Stimulated activated CD8-positive, alpha-beta memory T cell treated with anti-CD3 and anti-CD28 coated beads, Interleukin-7, amount 100 ng/mL, for 4 hours (primary cell): ENCODE measurements at places on chromosomes 3 and 15.
A peak's percentile ranks its signal among the peaks of the same experiment; 100 is the strongest.

GRCh38 chr3:184740509-184741258, 28.8 kb upstream of the MAGEF1 start:
- DNase-seq = no peak

DNA sequence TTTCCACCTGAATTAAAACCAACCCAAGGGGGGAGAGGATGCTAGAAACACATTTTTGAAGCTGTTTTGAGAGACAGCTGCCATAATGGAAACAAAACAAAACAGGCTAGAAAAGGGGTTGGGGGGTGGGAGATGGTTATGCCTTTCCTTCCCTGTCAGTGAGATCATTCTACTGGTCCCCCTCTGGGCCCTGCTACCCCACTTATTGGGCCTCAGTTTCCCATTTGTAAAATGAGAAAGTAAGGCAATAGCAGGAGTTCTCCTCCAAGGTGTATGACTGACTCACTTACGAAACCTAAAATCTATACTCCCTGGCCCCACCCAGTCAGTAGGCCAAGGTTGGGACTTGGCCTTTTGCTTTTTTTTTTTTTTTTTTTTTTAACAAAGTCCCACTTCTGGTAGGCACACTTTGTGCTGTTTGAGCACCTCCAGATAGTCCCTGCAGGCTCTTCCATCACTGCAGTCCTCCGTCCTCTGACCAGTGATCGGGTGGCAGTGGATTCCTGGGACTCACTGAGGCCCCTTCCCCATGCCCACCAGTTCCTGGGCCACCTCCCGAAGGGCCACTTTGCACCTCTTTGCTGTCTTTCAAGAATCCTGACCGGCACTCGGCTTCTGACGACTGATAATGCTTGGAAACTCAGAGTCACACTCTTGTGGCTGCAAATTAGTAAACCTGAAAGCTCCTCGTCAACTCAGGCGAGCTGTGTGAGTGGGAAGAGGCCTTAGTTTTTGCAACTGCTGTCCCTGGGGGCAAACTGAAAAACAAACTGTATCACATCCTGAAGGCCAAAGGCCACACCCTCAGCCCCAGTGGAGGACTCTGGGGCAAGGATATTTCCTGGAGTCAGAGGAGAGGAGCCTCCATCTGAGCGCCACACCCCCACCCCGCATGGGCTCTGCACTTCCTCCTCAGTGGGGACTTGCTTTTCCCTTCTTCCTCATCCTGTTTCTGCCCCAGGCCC, 6.7 kb upstream of the PSTPIP1 start:
- no peak for DNase-seq

- DNase-seq = no peak
Measured at GRCh38 chr3:189563853-189564563, 67.2 kb upstream of the TP63 start.

- DNase-seq = no peak
Measured at GRCh38 chr3:184078851-184079250, 18.0 kb upstream of the HTR3E start.

- DNase-seq = no peak
Measured at GRCh38 chr3:61946570-61947324, 385.4 kb downstream of the PTPRG start.

DNA sequence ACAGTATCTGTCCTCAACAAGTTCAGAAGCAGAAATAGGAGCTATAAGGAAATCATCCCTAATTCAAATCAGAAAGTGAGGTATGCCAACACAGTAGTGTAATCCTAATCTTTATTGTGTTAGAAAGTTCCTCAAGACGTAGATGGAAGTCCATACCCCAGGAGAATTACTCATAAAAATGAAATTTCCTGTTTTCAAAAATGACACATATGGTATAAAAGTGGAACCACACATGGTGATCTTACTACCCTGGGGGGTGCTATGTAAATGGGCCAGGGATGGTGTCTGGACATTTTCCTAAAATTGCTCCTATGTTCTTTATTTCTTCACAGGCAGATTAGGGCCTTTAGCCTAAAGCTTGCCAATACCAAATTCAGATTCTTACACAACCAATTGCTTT, 204.1 kb downstream of the ARRDC4 start:
- DNase-seq = no peak

DNA sequence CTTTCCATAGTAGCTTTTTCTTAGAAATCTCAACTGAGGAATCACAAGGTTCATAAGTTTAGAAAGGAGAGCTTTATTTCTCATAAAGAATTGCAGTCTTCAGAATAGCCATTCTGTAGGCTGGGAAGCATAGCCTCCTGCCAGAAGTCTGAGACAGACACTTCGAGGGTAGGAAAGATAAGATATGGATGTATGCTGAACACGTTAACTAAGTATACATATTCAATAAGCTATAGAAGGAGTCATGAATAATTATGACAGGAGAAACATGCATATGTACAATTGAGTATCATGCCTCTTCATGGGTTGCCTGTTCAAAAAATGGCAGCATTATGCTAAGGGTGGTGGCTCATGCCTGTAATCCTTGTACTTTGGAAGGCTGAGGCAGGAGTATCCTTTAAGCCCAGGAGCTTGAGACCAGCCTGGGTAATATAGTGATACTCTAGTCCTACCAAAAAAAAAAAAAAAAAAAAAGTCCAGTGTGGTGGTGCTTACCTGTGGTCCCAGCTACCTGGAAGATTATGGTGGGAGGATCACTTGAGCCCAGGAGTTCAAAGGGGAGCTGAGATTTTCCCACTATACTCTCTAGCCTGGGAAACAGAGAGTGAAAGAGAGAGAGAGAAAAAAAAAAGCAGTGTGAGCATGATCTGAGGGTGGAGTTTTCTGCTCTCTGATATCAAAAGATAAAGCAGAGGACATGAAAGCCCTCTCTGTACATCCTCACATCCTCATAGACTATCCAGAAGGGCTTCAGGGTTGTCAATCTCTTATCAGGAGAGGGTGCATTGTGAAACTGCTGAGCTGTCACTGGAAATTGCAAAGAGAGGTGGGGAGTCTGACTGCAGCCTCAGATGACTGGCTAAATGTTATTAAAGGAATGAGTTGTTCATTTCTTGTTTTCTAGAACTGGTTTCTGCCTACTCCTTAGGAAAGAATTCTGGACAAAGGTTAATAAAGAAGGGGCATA, 23.6 kb upstream of the CADPS start:
- DNase-seq = no peak

GRCh38 chr15:73965758-73966113, 26.4 kb downstream of the STOML1 start:
- no peak for DNase-seq

GRCh38 chr15:31305796-31306425, 20.7 kb upstream of the KLF13 start:
- no peak for DNase-seq

- no peak for DNase-seq
Measured at GRCh38 chr3:38650248-38650951, 913 bp upstream of the SCN5A start.

GRCh38 chr15:23518104-23518503, 47.4 kb upstream of the MKRN3 start:
- no peak for DNase-seq

GRCh38 chr3:148513096-148513543, 184.6 kb upstream of the AGTR1 start:
- no peak for DNase-seq

DNA sequence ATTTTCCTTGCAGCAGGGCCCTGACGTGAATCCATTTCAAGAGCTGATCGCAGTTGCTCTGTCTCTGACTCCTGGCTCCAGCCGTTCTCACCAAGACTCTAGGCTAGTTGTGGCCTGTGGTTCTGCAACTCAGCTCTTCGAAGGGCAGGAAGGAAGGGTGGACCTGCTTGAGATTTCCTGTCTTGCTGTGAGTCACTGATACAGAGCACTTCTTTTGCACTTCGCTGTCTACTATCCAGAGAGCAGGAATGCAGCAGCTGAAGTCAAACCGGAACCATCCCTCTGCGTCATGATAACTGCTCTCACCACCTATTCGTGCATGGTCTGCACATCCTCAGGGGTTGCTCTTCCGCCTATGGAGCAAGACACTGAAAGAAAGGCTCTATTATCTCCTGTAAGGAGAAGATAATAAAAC, 59.7 kb downstream of the RAP2B start:
- DNase-seq = peak; percentile 52

- DNase-seq = no peak
Measured at GRCh38 chr15:100931143-100931890, 12.2 kb downstream of the LRRK1 start.

DNA sequence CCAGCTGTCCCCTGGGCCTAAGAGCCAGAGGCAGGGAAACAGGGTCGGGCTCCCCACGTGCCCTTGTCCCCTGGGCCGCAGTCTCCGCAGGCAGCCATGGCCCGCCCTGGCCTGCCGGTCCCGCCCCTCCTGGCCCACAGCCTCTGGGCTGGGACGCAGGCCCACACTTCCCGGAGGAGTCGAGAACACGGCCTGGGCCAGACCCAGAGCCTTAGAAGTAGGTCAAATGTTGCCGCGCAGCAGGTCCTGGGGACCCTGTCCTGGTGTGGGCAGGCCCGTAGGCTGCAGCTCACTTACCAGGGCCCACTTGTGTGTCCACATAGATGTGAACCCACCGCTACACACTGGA, 4.3 kb upstream of the MYL3 start:
- no peak for DNase-seq

- DNase-seq = no peak
Measured at GRCh38 chr15:70451821-70452653, 311.3 kb downstream of the UACA start.

GRCh38 chr15:41967506-41968206, 4.7 kb downstream of the EHD4 start:
- DNase-seq = no peak

GRCh38 chr15:65569728-65570127, 39.5 kb downstream of the HACD3 start:
- no peak for DNase-seq

GRCh38 chr3:128337305-128337704, 129.4 kb downstream of the DNAJB8 start:
- DNase-seq = no peak

GRCh38 chr3:24069045-24069444, 124.0 kb downstream of the NR1D2 start:
- no peak for DNase-seq

GRCh38 chr3:138479438-138479863, 45.0 kb downstream of the ESYT3 start:
- no peak for DNase-seq

- no peak for DNase-seq
Measured at GRCh38 chr15:94125156-94125555, 106.2 kb upstream of the MCTP2 start.

DNA sequence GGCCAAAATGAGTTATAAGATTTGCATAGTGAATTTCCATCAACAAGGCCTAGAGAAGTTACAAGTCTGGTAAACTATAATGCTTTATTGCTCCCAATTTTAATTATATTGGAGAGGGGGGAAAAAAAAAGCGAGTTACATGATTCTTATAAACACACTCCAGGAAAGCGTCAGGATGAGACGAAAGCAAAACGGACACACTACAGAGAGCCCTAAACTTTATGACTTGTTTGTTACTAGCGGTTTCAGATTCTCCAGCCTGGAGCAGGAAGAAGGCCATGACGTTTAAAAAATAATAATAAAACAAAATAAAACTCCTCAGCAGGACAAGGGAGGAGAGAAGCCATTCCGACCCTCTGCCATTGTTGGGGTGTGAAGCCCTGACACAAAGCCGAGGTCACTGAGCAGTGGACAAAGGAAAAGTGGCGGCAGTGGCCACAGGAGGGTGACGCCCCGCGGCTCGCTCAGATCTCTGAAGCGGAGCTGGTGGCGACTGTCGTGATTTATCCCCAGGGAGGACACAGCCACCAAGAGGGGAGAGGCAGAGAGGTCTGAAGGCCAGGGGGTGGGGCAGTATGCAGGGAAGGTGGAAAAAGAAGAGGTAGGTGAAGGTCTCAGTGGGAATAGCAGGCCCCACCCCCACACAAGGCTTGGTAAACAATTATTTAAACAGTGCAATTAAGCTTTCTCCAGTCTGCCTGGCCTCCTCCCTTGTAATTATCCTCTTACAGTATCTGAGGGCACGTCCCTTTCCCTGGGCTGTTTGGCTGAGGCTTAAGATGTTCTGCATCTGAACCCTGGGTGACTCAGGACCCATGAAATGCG, 45.3 kb downstream of the ADAMTS9 start:
- DNase-seq = no peak

GRCh38 chr3:125055913-125056745, at the start of gene HEG1:
TSS of gene HEG1 (minus strand) at chr3:125055997. CDS start at chr3:125055890, 107 bp downstream.
- DNase-seq = peak; percentile 77

DNA sequence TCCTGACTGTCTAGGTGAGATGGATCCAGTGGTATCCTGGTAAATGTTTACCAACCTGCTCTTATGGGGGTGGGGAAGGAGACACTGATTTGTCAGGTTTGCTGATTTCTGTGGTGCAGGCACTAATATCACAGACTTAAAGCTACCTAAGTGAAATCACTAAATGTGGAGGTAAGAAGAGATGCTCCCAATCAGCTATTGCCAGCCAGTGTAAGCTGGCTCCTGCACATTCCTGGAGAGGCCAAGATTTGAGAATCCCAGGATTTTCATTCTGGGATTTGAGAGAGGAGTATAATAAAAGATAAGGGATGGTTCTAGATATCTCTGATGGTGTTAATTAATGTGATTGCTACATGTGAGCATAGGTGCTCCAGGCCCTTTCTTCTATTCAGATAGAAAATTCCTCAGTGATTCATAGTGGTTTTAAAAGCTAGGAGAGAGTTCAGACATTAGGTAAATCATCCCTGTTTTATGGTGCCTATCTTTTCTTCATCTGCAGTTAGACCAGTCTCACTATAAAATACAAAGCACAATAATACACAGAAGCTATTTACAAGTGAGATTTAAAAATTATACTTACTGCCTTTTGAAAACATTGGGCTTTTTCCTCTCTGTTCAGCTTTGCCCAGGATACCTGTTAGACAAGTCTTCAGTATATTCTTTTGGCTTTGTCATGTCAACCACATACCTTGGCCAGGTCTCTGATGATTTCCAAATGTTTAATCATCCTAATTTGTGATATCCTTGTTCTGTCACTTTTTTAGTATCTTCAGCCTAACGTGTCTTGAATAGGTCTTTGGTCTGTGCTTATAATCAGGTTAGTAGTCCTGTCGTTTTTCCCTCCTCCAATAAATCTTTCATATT, 90.9 kb downstream of the MBNL1 start:
- DNase-seq = no peak

DNA sequence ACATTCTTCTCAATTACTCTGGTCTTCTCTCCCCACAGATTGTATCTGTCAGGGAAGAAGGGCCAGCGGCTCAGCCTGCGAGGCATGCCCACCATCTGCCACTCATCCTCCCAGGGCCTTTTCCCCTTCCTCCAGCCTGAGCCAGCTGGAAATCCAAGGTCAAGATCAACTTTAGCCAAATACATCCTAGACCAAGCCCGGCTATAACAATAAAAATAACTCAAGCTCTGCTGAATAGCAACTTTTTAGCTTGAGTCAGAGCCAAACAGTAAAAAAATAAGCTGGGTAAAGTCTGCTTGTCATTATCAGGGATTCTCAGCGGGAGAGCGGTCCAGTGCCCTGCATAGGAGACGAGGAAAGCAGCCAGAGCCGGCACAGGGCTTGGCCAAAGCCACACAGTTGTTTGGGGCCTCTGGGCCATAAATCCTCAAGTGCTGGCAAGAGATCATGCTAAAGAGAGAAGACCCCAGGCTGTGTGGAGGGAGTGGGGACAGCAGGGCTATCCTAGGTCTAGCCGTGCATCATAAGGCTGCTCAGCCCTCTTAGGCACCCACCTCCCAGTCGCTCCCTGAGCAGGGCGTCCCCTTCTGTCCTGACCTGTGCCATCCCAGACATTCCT, 76.2 kb upstream of the HERC1 start:
- no peak for DNase-seq

- DNase-seq = no peak
Measured at GRCh38 chr3:41236228-41236627, 36.9 kb downstream of the CTNNB1 start.

- DNase-seq = no peak
Measured at GRCh38 chr15:27535445-27536129, 563.5 kb downstream of the OCA2 start.

GRCh38 chr3:191138937-191139336, 60.1 kb upstream of the OSTN start:
- DNase-seq = no peak

GRCh38 chr3:99579965-99580364, 58.4 kb upstream of the COL8A1 start:
- no peak for DNase-seq
